ENCODE measurements at places on chromosomes 3 and 15. TPM values are rescaled to one million over a fixed set of nuclear protein-coding genes. Genes with fewer than 3 reads are reported as not detected.
A peak's percentile ranks its signal among the peaks of the same experiment; 100 is the strongest.

DNA sequence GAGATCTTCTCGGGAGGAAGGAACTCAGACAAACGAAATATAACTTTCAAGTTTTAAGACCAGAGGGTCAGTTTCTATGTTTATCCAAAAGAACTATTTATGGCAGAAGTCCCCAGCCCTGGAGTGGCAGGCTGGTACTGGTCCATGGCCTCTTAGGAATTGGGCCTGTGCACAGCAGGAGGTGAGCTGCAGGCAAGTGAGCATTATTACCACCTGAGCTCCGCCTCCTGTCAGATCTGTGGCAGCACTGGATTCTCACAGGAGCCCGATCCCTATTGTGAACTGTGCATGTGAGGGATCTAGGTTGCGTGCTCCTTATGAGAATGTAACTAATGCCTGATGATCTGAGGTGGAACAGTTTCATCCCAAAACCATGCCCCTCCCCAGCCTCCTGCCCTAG lies 14.3 kb upstream of the HPS3 start:
- no peaks in the 10 kb centered on the region for H3K4me1 ChIP-seq
- H3K27me3 ChIP-seq = no peaks in the 10 kb centered on the region
- no peak overlapping the region for H3K27ac ChIP-seq
- H3K36me3 ChIP-seq = no peaks in the 10 kb centered on the region

GRCh38 chr3:12810013-12810780 lies 13.7 kb downstream of the CAND2 start:
- peak overlapping the region; percentile 79 for H3K27ac ChIP-seq
- peak; percentile 92 for DNase-seq
- no peaks in the 10 kb centered on the region for H3K27me3 ChIP-seq
- no peaks in the 10 kb centered on the region for H3K4me1 ChIP-seq

DNA sequence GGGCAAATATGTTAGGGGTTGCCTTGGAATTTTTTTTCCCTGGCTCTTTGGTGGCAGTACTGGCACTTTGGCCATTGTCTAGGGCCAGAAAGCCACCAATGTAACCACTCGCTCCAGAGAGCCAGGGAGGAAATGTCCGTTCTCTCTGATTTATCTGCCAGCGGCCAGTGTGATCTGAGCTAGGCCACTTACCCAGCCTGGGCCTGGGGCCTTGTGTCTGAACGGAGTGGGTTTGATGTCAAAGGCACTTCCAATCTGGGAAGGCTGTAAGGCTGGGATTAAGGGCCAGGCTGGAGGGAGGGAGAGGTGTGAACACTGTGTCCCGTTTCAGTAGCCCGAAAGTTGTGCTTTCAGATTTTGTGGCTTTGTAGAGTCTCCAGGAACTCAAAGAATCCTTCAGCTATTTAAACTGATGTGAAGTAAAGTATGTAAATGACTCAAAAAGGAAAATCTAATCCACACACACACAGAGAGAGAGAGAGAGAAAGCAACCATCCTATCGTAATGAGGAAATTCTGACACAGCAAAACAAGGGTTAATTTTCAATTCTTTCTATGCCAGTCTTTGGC lies 271.0 kb downstream of the PDZRN3 start:
- no peak overlapping the region for H3K4me3 ChIP-seq
- H3K27ac ChIP-seq = no peak overlapping the region
- DNase-seq = no peak
- no peaks in the 10 kb centered on the region for H3K36me3 ChIP-seq

- H3K4me1 ChIP-seq = no peaks in the 10 kb centered on the region
- no peaks in the 10 kb centered on the region for H3K36me3 ChIP-seq
- no peak overlapping the region for H3K4me3 ChIP-seq
- H3K27ac ChIP-seq = no peak overlapping the region
- H3K27me3 ChIP-seq = no peaks in the 10 kb centered on the region
These were observed 44.0 kb upstream of the MUC4 start for GRCh38 chr3:195855471-195856409.

- no peaks in the 10 kb centered on the region for H3K27me3 ChIP-seq
- DNase-seq = no peak
- peaks cover 48% of the 10 kb centered on the region for H3K36me3 ChIP-seq
- H3K4me1 ChIP-seq = no peaks in the 10 kb centered on the region
- no peak overlapping the region for H3K27ac ChIP-seq
These were observed 44.4 kb downstream of the ANXA2 start for GRCh38 chr15:60353245-60353920.

Gene NR1D2
- 26.2 TPM for total RNA-seq

- no peaks in the 10 kb centered on the region for H3K27me3 ChIP-seq
- no peak for DNase-seq
- H3K27ac ChIP-seq = no peak overlapping the region
- H3K4me1 ChIP-seq = no peaks in the 10 kb centered on the region
- no peaks in the 10 kb centered on the region for H3K36me3 ChIP-seq
These were observed 10.7 kb upstream of the SHISA5 start for GRCh38 chr3:48514431-48515227.

GRCh38 chr3:5677555-5677954 lies 490.0 kb downstream of the EDEM1 start:
- no peaks in the 10 kb centered on the region for H3K27me3 ChIP-seq
- no peak overlapping the region for H3K27ac ChIP-seq
- no peak for DNase-seq
- H3K4me1 ChIP-seq = no peaks in the 10 kb centered on the region

Gene C3orf62
- 4.3 TPM for total RNA-seq

DNA sequence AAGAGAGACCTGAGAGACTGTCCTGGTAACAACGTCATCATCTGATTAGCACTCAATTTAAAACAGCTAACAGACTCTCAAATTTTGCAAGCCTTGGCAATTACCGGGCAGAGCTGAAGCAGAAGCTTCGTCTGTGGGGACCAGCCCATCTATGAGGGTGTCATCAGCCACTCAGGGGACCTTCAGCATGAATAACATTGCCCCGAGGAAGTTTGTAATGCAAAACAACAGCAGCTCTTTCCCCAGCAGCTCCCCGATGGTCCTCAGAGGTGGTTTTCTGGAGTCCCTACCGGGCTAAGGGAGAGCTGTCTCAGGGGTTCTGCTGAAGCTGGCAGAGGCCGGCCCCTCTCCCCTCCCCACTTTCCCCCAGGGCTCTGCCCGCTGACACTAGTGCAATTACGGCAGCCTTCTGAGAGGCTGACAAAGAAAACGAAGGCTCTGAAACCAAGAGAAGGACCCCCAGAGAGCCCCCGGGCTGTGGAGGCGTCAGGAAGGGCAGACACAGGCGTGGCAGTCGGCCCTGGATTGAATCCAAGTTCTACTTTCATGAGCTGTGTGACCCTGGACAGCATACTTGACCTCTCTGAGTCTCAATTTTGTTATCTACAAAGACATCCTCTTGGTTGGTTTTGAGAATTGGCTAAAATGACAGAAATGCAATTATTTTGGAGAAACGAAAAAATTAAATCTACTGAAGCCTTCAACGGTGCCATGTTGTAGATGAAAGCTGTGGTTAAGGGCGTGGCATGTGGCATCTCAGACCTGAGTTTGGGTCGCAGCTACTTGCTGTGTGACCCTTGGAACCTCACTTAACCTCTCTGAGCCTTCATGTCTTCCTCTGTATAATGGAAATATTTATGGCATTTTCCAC lies 102.1 kb upstream of the TLE3 start:
- no peak overlapping the region for H3K27ac ChIP-seq
- no peak overlapping the region for H3K4me3 ChIP-seq

Gene CDHR4
- total RNA-seq = not detected

GRCh38 chr3:127780536-127781400 lies 41.5 kb downstream of the MGLL start:
- no peak for DNase-seq
- H3K36me3 ChIP-seq = no peaks in the 10 kb centered on the region
- H3K4me1 ChIP-seq = no peaks in the 10 kb centered on the region
- peak overlapping the region; percentile 18 for H3K27ac ChIP-seq

Measured in breast epithelium (tissue), 4 donors.